ENCODE measurements at places on chromosomes 3 and 15.
A peak's percentile ranks its signal among the peaks of the same experiment; 100 is the strongest.

DNA sequence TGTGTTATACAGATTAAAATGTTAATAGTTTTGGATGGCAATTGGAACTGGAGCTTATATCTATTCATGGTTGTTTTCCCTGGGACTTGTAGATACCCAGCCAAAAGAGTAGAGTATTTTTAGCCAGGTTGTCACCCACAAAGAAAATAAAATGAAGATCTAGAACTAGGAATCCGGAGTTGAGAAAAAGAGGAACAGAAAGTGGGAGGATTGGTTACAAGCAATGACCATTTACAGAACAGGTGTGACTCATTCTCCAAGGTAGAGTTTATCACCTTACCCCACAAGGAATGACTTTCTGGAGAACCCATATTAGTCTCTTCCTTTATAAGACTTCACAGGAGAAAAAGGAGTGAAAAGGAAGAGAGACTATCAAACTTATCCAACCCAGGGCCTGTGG is 99.8 kb downstream of the TMEM108 start:
- DNase-seq, result no peak

GRCh38 chr15:75353604-75354003 is 6.8 kb downstream of the NEIL1 start:
- DNase-seq, result no peak

DNA sequence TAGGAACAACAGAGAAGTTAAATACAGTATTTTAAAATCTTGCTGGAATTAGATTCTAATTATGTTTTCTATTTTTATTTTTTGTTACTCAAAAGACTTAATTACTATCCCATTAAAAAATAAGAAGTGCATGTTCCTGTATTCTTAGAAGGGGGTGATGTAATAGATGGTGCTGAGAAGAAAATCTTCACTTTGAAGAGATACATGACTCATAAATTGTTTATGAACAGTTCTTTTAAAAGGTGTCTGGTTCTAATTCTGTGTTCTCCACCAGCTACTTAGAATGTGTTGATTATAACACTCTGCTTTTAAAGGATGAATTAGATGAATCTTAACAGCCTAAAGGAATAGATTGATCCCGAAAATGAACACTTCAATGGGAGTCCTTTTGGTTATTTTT is 8.2 kb downstream of the RCN2 start:
- DNase-seq, result no peak

GRCh38 chr3:3792391-3792790 is 6.8 kb upstream of the LRRN1 start:
- no peak for DNase-seq

DNA sequence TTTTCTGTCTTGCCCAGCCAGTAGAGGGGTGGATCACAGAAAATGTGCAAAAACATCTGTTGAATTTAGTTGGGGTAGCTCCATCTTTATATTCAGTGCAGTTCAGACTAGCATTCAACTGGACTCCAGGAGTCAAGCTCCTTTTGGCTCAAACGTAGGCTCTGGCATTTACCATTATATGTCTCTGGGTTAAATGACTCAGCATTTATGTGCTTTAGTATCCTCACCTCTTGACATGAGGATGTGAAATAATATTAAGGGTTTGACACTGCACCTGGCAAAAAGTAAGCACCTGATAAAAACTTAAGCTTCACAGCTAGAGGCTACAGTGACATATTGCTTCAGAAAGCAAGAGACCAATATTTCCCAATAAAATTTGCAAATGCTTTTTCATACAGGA is 14.8 kb downstream of the PRC1 start:
- no peak for DNase-seq

- DNase-seq, result no peak
Measured at GRCh38 chr15:47887241-47887800, 170.0 kb downstream of the SEMA6D start.

DNA sequence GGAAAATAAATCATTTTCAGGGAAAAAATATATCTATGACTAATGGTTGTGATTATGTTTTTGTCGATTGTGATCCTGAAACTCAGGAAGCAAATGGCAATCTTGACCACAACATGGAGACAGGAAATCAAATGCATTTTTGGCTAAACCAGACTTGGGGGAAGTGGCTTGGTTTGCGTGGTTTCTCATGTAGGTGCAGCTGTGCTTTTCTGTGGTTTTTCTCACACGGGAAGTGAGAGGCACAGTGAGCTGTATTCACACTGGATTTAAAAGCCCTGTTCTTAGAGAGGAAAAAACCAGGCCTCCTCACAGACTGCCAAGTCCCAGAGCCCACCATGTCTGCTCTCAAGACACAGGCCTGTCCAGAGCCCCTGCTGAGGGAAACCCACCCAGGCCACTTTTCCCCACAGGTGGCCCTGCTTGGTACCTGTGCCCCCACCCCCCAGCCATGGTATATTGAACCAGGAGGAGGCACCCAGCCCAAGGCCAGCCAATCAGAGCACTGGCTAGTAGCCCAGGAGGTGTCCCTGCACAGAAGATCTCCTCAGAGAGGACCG is 46.1 kb downstream of the BTD start:
- peak; percentile 32 for DNase-seq

- no peak for DNase-seq
Measured at GRCh38 chr3:40800343-40800742, 275.6 kb downstream of the ZNF621 start.

- DNase-seq, result peak; percentile 86
Measured at GRCh38 chr15:33194704-33195670, at the start of gene FMN1. FMN1 (minus strand) TSS chr15:33194714; CDS start chr15:33154914, 39,800 bp downstream.

- no peak for DNase-seq
Measured at GRCh38 chr15:96497951-96498350, 167.5 kb downstream of the NR2F2 start.

DNA sequence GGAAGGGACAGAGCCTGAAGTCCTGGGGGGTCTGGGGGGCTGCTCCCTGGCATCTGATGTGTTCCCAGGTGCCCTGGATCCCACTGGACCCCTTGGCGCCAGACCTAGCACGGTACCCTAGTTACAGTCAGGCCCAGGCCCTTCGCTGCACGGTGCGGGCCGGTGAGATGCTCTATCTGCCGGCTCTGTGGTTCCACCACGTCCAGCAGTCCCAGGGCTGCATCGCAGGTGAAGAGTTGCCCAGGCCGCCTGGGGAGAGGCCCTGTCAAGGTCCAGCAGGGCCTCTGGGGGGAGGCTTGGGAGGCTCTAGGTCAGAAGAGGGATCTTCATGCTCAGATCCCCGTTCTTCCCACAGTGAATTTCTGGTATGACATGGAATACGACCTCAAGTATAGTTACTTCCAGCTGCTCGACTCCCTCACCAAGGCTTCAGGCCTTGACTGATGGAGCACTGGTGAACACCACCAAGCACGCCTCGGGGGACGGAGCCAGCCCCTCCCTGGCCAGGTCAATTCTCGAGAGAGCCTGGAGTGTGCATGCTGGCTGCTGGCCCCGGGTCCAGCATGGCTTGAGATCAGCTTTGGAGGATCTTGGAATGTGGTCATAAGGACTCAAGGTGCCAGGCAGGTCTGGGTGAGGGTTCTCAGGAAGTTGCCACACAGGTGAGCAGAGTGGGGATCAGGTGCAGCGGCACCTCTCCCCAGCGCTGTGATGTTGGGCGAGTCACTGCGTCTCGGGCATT is 1.8 kb upstream of the PLA2G4B start:
- no peak for DNase-seq

DNA sequence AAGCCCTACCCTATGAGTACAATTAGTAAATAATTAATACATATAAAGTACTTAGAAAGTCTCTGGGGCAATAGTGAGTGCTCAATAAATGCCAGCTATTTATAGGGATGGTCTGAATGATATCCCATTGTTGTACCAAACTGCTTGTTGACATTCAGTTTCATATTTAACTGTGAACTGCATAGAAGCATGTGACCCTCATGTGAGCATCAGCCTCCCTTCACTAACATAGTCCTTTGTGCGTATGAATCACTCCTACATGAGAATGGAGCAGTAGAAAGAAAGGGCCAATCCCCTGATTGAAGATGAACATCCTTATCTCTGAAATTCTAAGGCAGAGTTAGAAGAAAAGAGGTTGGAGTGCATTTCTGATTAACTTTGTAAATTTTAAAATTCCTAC is 68.7 kb upstream of the ATP10A start:
- DNase-seq, result no peak

GRCh38 chr15:38895326-38896255 is 331.0 kb upstream of the RASGRP1 start:
- DNase-seq, result no peak

DNA sequence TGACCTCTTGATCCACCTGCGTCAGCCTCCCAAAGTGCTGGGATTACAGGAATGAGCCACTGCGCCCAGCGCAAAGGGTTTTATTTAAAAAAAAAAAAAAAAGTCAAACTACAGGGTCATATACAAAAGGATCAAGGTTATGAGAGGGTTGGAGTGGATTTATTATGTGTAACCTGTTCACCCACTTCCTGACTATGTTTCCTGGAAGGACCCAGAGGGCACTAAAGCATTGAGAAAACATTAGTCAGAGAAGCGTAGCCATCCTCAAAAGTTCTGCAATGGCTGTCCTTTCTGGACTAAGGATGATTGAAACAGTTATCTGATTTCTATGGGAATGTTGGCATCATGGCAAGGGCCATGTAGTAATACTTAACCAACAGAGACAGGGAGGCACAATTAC is 7.3 kb upstream of the SCAPER start:
- no peak for DNase-seq

GRCh38 chr3:130841357-130841756 is 52.5 kb upstream of the ATP2C1 start:
- no peak for DNase-seq

GRCh38 chr3:87088430-87088992 is 97.6 kb upstream of the VGLL3 start:
- no peak for DNase-seq

GRCh38 chr15:98177966-98178592 is 217.6 kb downstream of the ARRDC4 start:
- DNase-seq, result peak; percentile 3

DNA sequence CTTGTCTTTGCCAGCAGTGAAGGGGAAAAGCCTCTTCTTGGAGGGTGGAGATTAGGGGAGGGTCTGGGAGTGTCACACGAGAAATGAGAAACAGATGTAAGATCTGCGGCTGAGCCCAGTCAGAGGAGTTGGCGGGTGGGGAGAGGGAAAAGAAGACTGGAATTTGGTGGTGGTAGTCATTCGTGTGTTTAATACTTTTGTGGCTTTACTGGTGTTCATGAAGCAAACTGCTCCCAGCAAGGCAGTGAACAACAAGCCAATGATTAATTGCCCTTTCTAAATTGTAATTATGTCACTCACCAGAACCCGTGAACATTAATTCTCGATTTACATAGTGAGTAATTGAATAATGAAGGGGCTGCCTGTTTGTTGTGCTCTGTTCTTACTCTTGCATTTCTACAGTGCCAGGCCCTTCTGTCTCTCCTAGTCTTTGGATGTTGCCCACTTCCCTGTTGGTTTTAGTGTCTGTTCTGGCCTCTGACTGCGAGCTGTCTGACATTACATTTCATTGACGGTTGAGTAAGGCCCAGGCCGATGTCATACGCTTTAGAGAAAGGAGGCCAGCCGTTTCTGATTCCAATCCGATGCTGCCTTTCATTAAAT is 78.0 kb downstream of the CHCHD6 start:
- DNase-seq, result no peak

DNA sequence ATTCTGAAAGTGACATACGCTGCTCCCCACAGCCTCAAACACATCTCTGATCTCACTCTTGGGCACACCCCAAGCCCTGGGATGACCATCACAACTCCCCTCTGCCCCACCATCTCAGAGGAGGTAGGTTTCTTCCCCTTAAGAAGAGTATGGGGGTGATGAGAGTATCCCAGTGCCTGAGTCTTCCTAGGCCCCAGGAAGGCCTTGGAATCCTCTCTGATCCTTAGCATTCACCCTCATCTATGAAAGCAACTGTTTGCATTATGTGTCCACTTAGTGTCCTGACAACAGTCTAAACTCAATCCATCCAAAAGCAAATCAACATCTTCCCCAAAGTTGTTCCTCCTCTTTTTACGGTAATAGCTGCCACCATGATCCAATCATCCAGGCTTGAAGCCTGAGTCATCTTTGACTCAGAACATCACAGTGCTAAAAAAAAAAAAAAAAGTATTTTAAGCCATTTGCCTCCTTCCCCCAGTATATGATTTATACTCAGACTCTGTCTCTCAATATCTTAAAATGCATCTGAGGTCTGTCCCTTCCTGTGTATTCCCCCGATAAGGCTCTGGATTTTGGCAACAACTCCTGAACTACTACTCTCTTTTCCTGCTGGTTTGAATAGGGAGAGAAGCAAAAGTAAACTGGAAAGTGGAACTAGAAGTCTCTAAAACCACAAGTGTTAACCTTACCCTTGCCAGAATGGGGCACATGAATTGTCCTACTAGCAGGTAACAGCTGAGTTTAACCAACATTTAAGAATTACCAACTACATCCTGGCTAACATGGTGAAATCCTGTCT is 22.5 kb downstream of the POPDC2 start:
- DNase-seq, result no peak

DNA sequence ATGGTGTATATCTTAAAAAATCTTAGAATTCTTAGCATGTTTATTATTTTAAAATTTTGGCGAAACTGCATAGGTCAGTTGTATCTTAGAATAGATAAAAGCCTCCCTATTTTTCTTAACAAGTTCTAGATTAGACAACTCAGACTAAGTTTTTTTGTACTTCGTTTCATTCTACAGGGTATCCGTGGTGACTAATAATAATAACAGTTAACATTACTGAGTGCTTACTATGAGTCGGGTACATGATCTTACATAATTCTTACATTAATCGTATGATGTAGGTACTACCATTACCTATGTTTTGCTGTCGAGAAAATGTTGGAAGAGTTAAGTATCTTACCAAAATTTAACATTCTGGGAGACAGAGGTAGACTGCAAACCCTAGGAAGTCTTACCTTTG is 60.7 kb downstream of the UBE2E2 start:
- DNase-seq, result no peak

GRCh38 chr3:108970561-108970960 is 16.9 kb upstream of the GUCA1C start:
- no peak for DNase-seq

- DNase-seq, result no peak
Measured at GRCh38 chr15:77632534-77633133, at the start of gene LINGO1. LINGO1 (minus strand) TSS chr15:77632912; CDS start chr15:77632315, 597 bp downstream.

GRCh38 chr15:61421470-61421869 is 192.4 kb upstream of the RORA start:
- no peak for DNase-seq

GRCh38 chr3:106086636-106087035 is 217.8 kb upstream of the CBLB start:
- no peak for DNase-seq

DNA sequence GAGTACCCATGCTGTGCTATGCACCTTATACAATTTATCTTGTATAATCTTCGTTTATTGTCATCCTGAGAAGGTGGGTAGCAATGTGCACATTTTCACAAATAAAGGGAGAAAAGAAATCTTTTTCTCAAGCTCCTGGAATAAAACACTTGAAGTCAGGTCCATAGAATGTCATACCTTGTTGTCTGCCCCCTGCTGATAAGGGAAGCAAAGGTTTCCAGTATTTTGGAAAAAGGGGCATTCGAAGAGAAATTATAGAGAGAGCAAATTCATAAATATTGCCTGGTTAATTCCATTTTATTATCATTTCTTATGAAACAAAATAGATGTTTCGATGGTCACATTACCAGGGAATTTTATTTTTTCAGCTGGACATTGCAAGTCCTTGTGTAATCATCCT is 277.8 kb downstream of the RAP2B start:
- DNase-seq, result no peak

- DNase-seq, result no peak
Measured at GRCh38 chr15:35358824-35359223, 187.1 kb downstream of the DPH6 start.

Measured in activated T-cell treated with anti-CD3 and anti-CD28 coated beads for 4 hours (primary cell).